ENCODE measurements at places on chromosomes 6 and 20.

DNA sequence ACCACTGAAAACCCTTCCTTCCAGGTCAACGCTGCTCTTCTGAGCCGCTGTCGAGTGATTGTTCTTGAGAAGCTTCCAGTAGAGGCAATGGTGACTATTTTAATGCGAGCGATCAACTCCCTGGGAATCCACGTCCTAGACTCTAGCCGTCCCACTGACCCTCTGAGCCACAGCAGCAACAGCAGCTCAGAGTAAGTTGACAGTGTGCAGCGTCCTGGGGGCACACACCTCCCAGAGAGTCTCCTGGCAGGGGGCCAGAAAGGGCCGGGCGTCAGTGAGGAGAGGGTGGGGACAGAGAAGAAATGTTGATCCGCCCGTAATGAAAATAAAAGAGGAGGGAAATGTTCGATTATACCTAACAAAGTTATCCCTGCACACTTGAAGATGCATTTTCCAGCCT lies 5.0 kb downstream of the WRNIP1 start:
- no peak for DNase-seq

DNA sequence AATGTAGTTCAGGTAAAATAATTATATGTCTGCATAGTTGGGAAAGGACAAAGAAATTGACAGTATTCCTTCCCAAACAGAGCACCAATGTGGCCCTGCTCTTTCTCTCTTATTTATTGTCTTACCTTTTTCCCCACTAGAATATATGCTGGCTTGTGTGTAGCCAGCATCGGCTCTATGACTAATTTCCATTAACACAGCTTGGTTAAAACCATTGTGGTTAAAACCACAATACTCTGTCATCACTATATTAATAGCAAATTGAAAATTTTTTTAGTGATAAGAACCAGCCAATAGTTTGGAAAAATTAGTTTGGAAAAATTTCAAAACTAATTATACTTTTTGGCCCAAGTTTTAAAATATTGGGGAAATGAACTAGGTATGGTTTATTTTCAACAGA lies 535.1 kb downstream of the UTRN start:
- no peak for DNase-seq

GRCh38 chr6:151722342-151722741 lies 85.1 kb upstream of the ESR1 start:
- no peak for DNase-seq

DNA sequence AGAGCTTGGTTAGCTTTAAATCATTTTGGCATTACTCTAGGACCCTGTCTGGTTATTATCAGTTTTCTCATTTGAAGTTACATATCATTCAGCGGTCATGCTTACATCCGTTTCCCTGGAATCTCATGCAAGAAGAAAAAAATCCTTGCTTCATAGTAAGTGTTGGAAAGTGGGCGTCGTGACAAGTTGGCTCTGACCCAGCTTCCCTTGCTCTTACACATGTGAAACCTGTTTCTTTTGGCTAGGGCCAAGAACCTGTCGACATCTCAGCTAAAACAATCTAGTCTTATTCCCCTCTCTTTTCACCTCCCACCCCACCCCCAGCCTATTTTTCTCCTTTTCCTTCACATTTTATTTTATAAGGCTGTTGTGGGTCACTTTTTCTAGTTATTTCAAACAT lies 45.5 kb downstream of the ANKS1A start:
- DNase-seq, result no peak

DNA sequence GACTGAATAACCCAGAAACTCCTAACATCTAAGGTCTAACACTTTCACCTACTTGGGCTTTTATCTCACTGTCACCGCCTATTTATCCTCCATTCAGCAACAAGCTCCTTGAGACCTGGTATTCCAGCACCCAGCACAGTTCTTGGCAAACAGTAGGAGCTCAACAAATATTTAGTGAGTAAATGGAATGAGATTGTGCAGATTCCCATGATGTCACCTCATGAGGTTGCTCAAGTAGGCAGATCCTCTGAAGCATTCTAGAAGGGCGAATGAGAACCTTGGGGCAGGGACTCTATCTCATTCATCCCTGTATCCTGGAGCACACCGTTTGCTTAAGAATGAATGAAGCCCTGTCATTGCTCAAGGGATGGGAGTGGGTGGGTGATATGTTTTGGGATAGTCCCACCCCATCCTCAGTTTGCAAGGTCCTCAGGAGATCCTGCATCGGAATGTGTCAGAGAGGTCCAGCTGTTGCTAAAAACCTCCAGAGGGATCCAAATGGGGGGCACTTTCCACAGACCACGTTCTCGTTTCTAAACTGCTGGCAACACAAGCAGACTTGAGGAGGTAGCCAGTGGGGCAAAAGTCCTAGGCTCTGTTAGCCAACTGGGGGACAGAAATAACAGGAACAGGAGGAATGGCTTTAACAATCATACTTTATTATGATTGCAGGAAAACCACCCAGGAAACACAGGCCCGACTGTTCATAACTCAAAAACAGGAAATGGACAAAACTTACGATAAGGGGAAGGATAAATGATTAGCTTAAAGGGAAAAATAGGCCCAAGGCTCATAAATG lies 42.0 kb downstream of the EDN1 start:
- DNase-seq, result no peak

DNA sequence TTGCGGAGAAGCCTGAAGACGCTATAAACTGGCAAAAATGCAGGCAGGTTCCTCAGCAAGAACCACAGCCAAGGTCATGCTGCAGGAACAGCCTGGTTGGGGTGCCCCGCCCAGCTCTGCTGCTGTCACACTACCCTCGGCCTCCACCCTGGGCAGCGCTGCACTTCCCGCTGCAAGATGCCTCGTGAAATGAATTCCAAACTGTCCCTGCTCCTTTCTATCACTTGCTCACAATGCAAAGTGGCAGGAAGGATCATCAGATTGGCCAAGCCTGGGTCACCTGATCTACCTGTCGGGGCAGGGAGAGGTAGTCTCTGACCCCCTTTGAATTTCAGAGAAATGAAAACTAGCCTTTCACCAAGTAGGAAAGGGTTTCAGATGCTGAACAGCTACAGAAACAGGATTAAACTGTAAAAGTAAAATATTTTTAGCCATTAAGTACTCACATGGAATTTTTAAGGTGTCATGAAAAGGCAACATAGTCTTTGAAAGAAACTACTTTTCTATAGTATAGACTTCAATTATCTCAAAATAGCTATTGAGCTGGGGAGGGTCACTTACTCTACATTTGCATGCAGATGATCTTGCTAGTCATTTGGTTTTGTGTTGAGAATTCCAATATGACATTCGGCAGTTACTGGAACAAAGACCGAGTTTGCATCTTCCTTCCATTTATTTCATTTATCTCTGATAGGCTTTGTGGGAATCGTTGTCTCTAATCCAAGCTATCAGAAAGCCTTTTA lies 236.4 kb upstream of the ASCC3 start:
- no peak for DNase-seq

DNA sequence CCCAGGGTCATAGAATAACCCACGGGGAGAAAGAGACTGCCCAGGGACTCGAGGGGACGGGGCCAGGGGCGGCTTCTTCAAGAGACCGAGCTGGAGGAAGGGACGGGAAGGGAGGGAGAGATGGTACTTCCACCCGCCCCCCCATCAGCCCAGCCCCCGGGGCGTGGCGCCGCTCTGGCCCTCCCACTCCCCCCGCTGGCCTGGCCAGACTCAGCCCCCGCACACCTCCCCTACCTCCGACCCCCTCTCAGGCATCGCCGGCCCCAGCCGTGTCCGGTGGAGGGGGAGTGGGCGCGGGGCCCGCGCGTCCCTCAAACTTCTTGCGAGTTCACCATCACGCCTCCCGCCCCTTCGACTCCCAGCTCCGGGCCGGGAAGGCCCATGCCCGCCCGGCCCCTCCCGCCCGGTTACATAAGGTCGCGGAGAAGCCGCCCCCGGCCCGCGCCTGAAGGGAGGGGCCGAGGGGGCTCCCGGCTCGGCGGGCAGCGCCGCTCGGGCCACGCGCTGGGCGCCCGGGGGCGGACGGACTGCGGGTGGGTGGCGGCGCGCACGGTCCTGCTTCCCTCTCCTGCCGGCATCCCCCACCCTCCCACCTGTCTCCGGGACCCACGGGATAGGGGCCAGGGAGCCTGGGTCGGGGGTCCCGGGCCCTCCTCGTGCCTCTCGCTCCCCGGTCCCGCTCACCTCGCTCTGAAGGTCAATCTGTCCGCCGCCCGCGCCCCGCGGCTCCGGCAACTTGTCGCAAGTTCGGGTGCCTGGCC lies 562 bp downstream of the TFEB start:
- DNase-seq, result peak; percentile 62

GRCh38 chr20:5430670-5431069 lies 113.9 kb upstream of the PROKR2 start:
- DNase-seq, result no peak

DNA sequence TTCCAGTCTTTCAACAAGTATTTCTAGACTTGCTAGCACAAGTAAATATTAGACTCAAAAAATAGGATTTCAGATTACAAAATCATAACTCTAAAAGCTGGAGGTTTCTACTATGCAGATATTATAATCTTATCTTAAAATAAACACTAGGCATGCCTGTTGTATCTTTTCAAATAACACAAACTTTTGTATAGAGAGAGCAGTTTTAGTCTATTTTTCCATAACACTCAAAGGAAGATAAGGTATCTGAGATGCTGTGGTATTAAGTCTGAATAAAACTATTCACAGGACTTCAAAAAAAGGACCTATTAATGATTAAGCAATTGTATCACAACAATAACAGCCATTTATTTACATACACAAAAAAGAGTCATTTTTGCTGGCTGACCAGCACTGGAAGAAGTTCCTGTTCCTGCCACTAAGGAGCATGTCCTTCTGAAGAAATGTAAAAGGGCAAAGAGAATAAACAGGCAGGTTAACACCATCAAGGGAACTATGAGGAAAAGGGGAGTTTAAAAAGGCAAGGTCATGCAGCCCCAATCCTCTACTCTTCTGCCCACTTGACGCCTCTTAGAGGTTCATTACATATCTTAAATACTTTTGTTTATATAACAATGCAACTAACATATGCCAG lies 39.4 kb downstream of the REPS1 start:
- DNase-seq, result no peak

GRCh38 chr6:90080876-90081481 lies 186.7 kb downstream of the GJA10 start:
- peak; percentile 44 for DNase-seq

DNA sequence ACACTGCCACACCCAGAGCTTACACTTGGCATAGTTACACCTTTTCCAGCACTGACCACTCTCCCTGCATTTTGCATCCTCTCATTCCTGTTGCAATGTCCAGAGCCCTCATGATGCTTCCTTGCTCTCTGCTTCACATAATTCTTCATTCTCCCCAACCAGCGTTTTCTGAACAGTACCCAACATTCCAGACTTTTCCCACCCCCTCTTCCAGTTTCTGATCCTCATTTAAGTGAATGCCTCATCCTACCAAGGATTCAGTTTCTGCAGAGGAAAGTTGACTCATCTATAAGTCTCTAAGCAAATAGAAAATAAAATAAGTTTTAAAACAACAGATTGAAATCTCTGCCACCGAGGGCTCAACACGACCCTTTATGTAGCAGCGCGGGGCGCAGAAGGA lies 321.3 kb upstream of the TCF21 start:
- DNase-seq, result no peak

GRCh38 chr6:30790724-30791383 lies 46.5 kb upstream of the IER3 start:
- DNase-seq, result no peak

DNA sequence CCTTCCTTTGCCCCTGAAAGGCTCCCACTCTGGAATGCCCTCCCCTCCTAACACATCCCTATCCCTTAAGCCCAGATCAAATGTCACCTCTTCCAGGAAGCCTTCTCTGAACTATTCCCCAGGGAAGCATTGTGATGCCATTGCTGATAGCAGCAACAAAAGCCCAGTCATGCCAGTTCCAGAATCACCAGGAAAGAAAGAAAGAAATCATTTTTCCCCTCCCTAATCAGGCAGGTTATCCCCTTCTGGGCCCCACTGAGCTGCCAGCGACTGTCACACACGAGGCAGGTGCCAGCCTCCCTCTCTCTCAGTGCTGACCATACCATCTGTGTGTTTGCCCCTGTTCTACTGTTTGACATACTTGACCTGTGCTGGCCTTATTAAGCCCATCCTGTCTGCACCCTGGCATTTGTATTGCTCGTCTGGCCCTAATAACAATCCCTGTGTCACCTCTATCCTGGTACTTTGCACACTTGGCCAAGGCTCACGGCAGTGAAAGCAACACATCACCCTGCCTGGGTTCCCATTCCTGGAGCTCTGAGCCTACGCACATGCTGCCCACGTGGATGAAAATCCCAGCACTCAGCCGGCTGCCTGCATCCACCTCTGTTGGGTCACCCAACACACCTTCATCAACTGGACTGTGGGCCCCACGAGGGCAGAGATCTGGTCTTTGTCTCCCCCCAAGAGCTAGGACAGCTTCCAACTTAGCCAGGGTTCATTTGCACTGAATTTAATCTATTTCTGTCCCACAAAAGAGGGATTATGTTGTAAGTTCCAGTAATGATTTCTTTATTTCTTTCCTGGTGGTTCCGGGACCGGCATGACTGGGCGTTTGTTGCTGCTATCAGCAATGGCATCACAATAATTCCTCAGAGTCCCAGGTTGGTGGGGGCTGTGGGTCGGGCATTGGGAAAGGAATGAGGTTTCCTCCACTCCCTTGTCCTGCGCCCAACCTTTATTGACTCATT lies 5.3 kb upstream of the BPIFB1 start:
- no peak for DNase-seq

- no peak for DNase-seq
These were observed 334.5 kb downstream of the HDGFL1 start for GRCh38 chr6:22903826-22904225.

DNA sequence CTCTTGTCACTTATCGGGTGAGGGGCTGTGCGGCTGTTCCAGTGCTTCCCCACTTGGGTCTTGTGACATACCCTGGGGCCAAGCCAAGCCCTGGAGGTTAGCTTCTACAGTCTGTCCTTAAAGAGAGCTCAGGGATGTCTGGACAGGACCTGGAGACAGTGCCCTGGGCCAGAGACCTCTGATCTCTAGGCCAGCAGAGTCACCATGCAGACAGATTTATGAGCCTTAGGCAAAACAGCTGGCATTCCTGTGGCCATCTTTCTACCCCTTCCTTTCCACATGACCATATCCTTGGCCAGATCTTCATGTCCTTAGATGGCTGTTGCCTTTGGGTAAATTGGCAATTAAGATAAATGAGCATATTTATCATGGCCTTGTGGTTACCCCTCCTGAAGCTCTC lies 678.6 kb downstream of the MAFB start:
- no peak for DNase-seq

GRCh38 chr6:22101163-22101562 lies 195.7 kb downstream of the PRL start:
- no peak for DNase-seq

GRCh38 chr20:37202267-37202943 lies 23.1 kb upstream of the MROH8 start:
- no peak for DNase-seq

GRCh38 chr6:109420751-109421150 lies 19.7 kb downstream of the PPIL6 start:
- DNase-seq, result no peak
